OCI-M1 (cell line): ENCODE measurements at places on chromosomes 12 and 14.

DNA sequence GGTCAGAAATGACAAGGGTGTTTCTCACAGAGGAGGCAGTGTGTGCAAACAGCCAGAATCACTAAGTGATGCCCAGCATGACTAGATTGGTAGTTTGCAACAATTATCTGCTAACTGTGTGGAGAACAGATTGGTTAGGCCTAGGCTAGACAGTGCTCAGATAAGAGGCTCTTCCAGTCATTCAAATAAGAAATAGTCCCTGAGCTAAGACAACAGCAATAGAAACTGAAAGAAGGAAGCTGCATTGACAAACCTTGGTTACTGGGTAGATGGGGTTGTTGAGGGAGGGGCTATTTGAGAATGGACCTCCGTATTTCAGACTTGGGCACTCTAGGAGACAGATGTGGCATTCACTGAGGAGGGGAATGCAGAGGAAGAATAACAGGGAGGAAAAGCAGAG lies 255.0 kb upstream of the NPAS3 start:
- DNase-seq = peak; percentile 3

DNA sequence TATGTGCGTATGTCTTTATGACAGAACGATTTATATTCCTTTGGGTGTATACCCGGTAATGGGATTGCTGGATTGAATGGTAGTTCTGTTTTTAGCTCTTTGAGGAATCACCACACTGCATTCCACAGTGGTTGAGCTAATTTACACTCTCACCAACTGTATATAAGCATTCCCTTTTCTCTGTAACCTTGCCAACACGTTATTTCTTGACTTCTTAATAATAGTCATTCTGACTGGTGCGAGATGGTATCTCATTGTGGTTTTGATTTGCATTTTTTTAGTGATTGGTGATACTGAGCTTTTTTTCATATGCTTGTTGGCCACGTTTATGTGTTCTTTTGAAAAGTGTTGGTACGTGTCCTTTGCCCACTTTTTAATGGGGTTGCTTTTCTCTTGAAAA lies 49.7 kb downstream of the FRS2 start:
- DNase-seq = no peak

DNA sequence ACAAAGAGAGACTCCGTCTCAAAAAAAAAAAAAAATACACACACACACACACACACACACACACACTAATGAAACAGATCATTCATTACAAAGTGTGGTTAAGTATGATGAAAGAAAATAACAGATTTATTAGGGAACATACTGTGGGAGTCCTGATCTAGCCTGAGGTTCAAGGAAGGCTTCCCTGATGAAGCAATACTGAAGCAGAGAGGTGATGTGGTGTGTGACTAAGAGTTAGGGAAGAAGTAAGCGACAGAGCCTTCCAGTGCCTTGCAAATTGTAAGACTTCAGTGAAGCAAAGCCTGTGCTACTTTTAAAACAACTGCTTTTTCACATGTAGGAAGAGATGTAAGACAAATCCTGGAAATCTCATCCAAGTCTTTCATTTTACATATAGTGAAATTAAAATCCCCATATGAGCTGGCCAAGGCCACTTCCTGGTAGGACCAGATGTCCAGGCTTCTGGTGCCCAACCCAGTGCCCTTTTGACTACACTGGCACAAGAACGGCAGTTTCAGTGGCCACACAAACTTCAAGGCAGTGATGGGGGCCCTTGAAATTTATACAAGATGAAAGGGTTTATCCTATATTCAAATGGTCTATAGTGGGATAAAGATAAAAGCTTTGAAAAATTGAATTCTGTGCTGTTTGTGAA lies 86.2 kb downstream of the STON2 start:
- no peak for DNase-seq

- DNase-seq = no peak
Measured at GRCh38 chr12:16526693-16527092, 79.3 kb downstream of the LMO3 start.

DNA sequence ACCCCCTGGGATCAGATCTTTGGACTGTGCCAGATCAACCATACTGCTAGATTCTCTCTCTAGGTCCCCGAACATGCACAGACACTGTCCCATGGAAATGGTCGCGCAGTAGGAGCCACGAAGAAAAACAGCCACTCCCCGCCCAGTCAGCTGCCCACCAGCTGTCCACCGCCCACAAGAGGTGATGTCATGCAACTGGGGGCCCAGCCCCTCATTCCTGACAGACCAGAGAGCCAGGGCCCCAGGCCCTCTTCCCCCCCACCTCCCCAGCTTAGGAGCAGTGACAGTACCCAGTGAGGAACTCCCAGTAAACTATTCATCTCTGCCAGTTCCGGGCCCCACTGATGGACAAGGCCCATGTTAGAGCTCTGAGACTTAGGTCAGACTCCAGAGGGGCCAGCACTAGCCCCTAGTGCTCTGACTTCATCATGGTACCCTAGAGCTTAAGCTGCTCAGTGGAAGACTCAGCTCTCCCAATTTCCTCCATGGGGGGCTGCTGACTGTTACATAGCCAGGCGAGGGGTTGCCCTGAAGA lies 3.7 kb upstream of the TAMALIN start:
- DNase-seq = no peak

GRCh38 chr14:45699471-45699870 lies 446.5 kb upstream of the MIS18BP1 start:
- peak; percentile 9 for DNase-seq
